Gastrocnemius medialis (tissue), 4 donors: ENCODE measurements at places on chromosomes 2 and 18.

- no peaks in the 10 kb centered on the region for H3K36me3 ChIP-seq
- no peaks in the 10 kb centered on the region for H3K4me1 ChIP-seq
- no peak for DNase-seq
- H3K4me3 ChIP-seq = no peak overlapping the region
- H3K27me3 ChIP-seq = no peaks in the 10 kb centered on the region
- no peak overlapping the region for H3K27ac ChIP-seq
Measured at GRCh38 chr2:6618201-6618600, 247.5 kb downstream of the CMPK2 start.

GRCh38 chr2:170465241-170465640 lies 249.9 kb upstream of the SP5 start:
- H3K27me3 ChIP-seq = no peaks in the 10 kb centered on the region
- H3K27ac ChIP-seq = no peak overlapping the region
- H3K36me3 ChIP-seq = no peaks in the 10 kb centered on the region
- DNase-seq = no peak
- no peaks in the 10 kb centered on the region for H3K4me1 ChIP-seq

DNA sequence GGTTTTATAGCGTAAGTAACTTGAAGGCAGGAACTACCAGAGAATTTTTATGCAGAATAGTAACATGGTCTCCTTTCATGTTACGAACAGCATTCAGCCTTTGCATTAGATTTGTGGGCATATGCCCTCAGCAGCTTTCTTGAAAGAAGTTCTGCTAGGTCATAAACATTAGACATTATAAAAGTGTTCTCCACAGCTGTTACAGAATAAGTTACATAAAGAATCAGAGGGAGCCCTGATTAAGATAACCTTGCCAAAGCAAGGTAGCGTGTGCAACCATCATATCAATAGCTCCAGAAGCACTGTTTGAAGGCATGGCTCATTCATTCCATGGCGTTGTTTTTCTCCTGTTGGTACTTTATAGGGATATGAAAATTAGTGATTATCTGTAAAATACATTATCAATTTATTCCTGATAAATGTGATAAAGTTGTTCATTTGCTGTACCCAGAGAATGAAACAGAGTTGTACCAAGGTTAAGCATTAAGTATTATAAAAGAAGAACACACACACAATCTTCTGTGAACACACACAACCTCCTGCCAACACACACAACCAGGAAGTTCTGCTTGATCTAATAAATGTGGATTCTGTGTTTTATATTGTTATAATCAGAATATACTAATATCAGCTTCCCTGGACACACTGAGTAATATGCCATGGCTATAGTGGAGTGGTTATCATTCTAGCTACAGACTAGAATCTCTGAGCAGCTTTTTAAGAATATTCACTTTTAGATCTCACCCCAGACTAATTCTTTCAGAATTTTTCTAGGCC lies 286.7 kb upstream of the SLC39A10 start:
- H3K27me3 ChIP-seq = no peaks in the 10 kb centered on the region
- H3K4me3 ChIP-seq = no peak overlapping the region
- no peaks in the 10 kb centered on the region for H3K36me3 ChIP-seq
- no peak overlapping the region for H3K27ac ChIP-seq
- H3K4me1 ChIP-seq = no peaks in the 10 kb centered on the region

DNA sequence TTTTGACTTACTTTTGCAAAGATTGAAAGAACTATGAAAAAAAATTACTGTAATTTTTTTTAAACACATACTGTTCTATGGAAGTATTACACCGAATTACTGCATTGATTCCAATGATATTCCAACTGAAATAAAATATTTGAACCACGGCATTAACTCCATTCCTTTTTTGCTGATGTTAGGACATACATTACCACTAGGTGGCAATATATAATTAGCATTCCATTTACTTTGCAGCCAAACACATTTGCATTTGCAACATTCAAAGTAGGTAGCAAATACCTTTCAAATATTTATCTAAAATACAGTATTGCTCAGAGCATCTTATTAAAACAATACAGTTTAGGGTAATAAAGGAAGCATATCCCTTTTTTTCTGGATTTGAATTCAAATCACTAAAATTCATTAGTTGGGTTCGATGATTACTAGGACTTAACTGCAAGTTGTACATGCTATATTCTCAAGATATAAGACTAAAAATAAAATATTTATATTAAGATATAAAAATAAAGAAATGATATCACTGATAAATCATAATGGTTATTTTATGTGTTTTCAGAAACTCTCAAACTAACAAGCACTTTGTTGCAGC lies 31.3 kb downstream of the LANCL1 start:
- H3K4me3 ChIP-seq = no peak overlapping the region
- H3K27me3 ChIP-seq = no peaks in the 10 kb centered on the region
- no peaks in the 10 kb centered on the region for H3K36me3 ChIP-seq
- no peaks in the 10 kb centered on the region for H3K4me1 ChIP-seq
- H3K27ac ChIP-seq = no peak overlapping the region
- DNase-seq = no peak
